ENCODE measurements at places on chromosomes 13 and 19.

DNA sequence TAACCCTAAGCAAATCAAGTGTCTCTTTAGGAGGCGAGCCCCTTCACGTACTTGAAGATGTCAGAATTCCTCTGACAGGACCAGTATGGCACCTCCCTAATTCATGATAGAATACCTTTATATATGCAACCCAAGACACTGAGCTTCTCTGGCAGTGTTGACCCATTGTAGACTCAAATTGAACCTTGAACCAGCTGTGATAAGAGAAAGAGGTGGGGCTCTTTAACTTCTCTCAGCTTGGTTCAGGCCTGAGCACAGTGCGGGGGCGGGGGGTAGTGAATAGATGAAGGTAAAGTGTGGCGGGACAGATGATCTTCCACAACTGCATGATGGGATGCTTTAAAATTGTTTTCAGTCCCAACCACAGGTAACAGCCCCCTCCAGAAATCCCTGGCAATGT, 12.1 kb downstream of the MBNL2 start:
- DNase-seq, result no peak

DNA sequence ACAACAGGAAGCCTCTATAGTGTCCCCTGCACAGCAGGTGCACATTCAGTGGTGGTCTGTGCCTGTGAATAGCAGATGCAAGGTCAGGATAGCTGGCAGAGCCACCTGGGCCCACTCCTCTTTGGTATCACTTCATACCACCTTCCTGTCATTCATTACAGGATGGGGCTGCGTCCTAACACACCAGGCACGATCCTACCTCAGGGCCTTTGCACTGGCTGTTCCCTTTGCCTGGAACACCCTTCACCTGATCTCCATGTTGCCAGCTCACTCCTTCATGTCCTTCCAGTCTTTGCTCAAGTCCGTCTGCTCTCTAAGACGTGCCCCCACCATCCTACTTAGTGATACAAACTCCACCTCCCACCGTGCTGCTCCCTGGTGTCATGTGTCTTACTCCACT, 4.6 kb upstream of the LPAR2 start:
- DNase-seq, result no peak

DNA sequence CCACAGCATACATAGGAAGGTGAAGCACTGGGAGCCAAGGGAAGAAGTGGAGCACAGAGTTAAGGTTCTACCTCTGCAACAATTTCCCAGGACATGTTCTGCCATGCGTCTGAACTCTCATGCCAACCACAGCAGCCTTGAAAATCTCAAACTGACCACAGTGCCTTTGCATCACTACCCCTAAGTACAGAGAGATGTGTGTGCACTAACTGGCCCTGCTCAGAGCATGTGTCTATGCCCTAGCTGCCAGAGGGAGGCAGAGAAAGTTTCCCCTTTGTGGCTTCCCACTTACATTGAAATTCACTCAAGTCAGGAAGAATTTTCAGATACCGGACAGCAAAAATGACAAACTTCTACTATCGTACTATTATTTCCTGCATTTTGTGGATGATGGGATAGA, 26.8 kb upstream of the WDFY2 start:
- DNase-seq, result no peak

GRCh38 chr19:40691421-40692211, 1.2 kb upstream of the NUMBL start:
- no peak for DNase-seq
